ENCODE measurements at places on chromosomes 1 and 21.

GRCh38 chr1:78072216-78072615 lies 26.4 kb downstream of the GIPC2 start:
- no peak for DNase-seq

DNA sequence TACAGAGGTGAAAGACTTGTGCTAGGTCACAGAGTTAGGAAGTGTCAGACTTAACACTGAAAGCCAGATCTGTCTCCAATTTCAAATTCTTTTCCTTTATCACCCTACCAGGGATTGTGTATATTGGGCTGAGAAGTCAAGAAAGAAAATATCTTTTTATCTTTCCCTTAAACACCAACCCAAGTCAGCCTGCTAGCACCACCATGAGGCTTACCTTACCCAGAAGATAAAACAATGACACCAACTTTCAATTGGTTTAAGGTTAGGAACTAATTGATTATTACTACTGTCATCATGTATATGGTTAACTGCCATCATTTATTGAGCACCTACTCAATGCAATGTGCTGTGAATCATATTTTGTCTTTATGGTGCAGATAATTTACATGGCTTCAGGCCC lies 178.9 kb upstream of the FOXD3 start:
- DNase-seq, result no peak

GRCh38 chr1:169106921-169107602 lies 572 bp downstream of the ATP1B1 start:
- no peak for DNase-seq

DNA sequence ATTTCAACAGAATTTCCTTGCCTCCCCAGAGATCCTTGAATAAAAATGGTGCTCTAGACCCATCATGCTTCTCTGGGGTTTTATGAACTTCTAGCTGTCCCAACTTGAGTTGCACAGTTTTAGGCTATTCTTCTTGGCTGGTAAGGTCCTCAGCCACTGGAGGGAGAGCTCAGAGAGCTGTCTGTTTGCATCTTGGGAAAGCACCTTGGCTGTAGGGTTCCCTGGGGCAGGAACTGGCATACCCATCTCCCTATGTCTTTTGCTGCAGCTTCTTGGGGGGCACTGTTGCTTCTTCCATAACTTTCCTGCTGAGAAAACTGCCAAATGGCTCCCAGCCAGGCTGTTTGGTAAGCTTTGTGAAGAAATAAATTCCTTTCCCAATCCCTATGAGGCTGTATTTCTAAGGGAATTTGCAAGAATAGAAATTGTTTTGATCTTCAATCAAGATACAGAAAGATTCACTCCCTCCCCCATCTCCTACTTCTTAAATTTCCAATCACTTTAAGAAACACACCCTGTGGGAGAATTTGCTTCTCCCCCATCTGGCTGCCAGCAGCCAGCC lies 8.2 kb upstream of the FMOD start:
- no peak for DNase-seq

- no peak for DNase-seq
These were observed 958 bp downstream of the DDR2 start for GRCh38 chr1:162633081-162633762.

GRCh38 chr1:216032284-216032683 lies 391.0 kb downstream of the USH2A start:
- DNase-seq, result no peak

GRCh38 chr21:34205811-34206571 lies 132.6 kb downstream of the MRPS6 start:
- DNase-seq, result no peak

DNA sequence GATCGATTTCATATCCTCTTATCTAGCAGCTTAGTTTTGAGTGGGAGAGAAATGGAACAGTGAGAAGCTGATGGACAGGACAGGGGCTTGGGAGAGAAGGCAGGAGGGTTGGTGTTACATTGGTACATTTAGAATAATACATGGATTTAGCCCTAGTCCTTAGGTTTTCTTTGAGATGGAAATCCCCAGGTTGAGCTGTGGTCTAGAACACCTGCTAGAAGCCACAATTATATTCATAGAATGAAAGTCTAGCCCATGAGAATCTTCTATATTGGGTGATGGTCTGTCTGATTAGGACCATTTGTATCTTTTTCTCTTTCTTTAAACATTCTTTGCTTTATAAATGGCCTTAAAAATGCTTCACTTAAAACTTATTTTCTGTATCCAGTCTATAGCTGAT lies 19.9 kb downstream of the CRNN start:
- no peak for DNase-seq

GRCh38 chr1:64073705-64074104 lies 129.7 kb upstream of the UBE2U start:
- no peak for DNase-seq

GRCh38 chr1:87739704-87740103 lies 411.0 kb downstream of the LMO4 start:
- no peak for DNase-seq

- no peak for DNase-seq
These were observed 149.9 kb upstream of the IGSF21 start for GRCh38 chr1:17957588-17958267.
